ENCODE measurements at places on chromosomes 6 and 20. TPM values are rescaled to one million over a fixed set of nuclear protein-coding genes. Genes with fewer than 3 reads are reported as not detected.

- DNase-seq = no peak
Measured at GRCh38 chr6:157614026-157614568, 208.9 kb upstream of the SNX9 start.

Gene SALL4
- 0.51 TPM for polyA plus RNA-seq

DNA sequence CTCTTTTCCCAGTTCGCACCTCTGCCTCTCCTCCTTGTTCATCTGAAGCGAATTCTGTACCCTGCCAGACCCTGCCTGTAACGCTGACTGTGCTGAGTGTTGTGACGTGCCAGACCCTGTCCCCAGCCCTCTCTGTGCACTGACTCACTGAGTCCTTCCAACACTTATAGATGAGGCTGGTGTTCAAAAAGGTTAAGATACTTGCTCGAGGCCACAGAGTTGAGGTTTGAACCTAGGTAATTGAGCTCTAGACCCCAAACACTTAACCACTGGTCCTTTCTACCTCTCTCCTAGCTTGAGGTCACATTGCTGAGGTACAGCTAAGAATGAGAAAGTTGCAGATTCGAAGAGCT lies 45.7 kb upstream of the NEDD9 start:
- no peak for DNase-seq

DNA sequence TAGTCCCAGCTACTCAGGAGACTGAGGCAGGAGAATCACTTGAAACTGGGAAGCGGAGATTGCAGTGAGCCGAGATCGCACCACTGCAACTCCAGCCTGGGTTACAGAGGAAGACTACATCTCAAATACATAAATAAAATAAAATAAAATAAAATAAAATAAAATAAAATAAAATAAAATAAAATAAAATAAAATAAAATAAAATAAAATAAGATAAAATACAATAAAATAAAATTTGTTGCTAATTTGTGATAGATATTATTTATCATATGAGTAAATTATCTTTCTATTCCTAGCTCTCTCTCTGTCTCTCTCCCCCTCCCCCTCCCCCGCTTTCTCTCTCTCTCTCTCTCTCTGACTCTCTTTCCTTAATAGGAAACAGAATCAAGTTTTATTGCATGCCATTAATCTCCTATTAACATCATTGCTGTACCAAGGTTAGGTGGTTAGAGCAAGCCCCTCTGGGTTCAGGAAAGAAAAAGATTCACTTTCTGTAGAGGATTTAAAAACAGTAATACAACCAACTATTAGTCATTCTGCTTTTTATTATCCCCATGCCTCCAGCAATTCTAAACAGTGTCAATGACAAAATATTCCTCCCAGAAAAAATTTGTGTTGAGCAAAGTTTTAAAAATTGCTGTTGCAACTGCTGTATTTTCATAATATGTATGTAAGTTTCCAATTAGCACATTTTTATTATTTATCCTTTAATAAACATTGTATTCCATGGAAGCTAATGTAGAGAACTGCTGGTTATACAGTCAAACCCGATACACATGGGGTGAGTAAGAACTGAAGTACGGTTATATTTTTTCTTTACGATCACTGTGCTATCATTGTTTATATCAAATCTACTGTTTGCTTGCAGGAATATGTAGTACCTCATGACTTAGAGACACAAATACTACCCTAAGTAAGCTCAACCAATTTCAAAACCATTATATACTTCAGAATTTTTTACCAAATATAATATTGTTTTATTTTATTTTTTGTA lies 22.1 kb downstream of the BMP5 start:
- no peak for DNase-seq

Gene THBS2
- polyA plus RNA-seq = 857 TPM

Gene C20orf202
- not detected for polyA plus RNA-seq

Gene CSNK2A1
- 71.5 TPM for polyA plus RNA-seq

Gene MROH8
- 2.7 TPM for polyA plus RNA-seq

Measured in BJ (cell line).